ENCODE measurements at places on chromosomes 3 and 15.
A peak's percentile ranks its signal among the peaks of the same experiment; 100 is the strongest.

GRCh38 chr3:129399895-129400357 is 28.5 kb downstream of the EFCAB12 start:
- peak; percentile 45 for DNase-seq

GRCh38 chr15:36484038-36484778 is 95.2 kb upstream of the CDIN1 start:
- peak; percentile 48 for DNase-seq

GRCh38 chr3:157075693-157076420 is 84.1 kb downstream of the CCNL1 start:
- no peak for DNase-seq

- no peak for DNase-seq
These were observed 148.3 kb downstream of the MBNL1 start for GRCh38 chr3:152416808-152417580.

GRCh38 chr15:70268698-70269251 is 171.1 kb upstream of the TLE3 start:
- DNase-seq = no peak

DNA sequence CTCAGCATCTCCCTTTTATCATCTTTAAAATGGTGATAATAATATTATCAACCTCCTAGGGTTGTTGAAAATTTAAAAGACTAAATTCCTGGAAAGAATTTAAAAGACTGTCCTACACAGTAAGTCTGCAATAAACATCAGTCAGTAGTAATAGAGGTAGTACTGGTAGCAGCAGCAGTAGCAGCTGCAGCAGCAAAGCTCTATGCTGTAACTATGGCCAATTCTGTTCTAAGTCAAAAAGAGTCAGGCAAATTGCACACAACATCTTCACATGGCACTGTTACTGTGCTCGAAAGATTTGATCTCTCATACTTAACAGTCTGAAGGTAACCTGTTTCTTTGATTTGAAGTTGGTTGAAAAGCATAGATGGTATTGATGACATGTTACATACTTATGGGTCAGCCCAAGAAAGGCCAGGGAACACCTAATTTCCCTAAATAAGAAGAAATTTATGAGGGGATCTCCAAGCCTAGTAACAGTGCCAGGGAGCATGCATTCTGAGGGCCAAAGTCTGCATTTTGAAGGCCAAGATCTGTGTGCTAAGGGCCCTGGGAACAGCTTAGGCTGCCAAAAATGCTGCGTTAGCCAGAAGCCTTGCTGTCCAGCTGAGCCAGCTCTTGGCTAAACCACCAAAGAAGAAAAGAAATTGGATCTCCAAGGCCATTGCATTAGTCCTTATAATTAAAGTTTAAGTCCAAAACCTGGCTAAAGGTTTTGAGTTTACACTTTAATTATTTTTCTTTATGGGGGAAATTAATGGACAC is 68.2 kb downstream of the SIDT1 start:
- DNase-seq = no peak

DNA sequence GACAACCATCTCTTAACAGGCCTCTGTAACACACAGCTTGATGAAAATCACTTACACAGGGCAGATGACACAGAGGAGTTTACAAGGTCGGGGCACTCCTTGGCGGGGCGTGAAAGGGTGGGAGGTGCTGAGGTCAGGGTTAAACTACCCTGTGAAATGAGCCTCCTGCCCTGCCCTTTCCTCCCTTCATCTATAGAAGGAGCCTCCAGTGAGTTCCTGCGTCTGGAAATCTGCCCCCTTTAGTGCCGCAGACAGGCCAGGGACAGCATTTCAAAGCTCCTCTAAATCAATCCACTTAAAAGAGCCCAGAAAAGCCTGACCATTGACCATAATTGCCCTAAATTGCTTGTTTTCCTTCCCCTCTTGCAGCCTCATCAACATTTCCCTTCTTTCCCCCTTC is 1.9 kb downstream of the ROBO1 start:
- DNase-seq = no peak

DNA sequence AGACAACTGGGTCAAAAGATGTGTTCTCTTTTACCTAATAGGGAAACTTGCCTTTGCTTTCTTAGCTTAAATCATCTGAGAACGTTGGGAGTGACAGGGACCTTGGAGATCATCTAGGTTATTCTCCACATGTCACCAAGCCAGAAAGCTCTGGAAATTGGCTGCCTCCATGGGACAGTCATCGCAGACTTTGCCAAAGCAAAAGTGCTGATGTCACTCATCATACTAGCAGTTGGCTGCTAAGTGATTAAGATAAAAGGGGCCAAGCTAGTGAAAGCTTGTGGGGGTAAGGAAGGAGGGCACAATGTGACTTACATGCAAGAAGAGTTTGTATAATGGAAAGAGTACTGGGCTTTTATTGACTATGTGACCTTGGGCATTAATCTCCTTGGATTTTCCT is 198.0 kb upstream of the PFN2 start:
- no peak for DNase-seq

- DNase-seq = no peak
These were observed at the start of gene ZMYND10 for GRCh38 chr3:50345586-50346234. TSS of gene ZMYND10 (minus strand) at chr3:50345732. CDS start at chr3:50345579, 153 bp downstream.

DNA sequence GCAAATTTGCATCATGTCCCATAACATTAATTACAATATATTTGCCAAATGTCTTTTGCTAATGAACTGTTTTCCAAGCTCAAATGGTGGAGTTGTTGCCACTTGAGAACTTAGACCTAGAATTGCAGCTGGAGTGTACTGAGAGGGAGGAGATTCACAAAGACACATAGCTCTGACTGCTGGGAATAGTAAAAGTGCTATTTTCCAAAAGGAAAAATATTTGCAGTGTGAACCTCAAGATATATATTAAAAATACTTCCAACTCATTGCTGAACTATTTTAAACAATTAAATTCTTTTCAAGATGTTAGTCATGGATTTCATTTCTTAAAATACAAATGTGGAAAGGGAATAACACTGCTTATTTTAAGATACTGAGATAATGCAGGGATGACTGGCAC is 666.8 kb upstream of the ARPP21 start:
- DNase-seq = no peak

DNA sequence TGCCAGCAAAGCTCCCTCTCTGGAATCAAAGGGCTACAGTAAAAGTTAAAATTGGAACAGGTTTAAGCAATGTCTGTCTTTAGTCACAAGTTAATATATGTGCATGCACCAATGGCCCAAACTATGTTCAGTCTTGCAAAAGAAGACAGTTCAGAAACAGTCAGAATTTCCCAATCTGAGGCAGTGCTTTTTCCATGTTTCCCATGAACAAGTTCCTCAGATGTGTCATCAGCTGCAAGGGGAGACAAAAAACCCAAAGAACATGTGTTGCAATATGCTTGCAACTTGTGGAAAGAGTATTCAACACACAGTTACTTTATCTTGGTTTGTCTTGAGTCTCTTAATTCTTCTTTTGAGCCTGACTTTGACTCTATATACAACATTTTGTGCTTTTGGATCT is 148.4 kb downstream of the USP13 start:
- DNase-seq = peak; percentile 91

DNA sequence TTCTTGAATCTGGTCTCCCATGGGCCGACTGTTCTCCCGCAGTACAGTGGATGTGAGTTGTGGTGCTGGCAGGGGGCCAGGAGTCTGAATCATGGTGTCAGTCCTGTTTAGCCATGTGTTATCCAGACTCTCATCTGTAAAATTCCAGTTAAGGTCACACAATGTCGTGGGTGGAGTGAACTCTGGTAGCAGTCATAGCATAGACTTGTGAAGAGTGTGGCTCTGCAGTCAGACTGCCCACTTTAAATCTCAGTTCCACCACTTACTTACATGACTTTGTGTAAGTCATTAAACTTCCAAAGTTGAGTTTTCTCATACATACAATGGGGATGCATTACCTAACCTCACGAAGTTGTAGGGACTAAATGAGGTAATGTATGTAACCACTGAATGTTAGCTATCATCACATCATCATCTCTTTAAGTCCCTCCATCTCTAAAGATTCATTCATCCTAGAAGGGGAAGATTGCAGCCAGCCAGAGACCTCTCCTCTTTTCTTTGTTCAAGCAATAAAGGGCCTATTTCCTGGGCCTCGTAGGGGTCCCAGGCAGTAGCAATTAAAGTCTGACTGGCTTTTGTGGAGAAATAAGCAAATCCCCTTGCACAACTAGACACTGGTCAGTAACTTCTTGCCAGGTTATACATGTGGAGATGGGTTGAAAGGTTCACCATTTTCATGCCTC is 93.9 kb downstream of the PCCB start:
- peak; percentile 95 for DNase-seq

GRCh38 chr15:90221246-90221900 is 12.4 kb downstream of the CIB1 start:
- peak; percentile 81 for DNase-seq

- DNase-seq = peak; percentile 24
These were observed 32.7 kb downstream of the EFHB start for GRCh38 chr3:19901337-19901736.

DNA sequence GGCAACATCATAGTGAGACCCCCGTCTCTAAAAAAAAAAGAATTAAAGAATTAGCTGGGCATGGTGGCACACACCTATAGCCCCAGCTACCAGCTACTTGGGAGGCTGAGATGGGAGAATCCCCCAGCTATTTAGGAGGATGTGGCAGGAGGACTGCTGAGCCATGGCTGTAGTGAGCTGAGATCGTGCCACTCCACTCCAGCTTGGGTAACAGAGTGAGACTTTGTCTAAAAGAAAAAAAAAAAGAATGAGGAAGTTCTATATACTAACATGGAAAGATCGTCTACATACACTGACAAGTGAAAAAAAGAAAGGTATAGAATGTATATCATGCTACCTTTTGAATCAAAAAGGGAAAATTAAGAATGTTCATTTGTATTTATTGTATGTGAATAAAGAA is 83.9 kb upstream of the CDAN1 start:
- DNase-seq = no peak

- DNase-seq = no peak
These were observed 299.1 kb upstream of the MCTP2 start for GRCh38 chr15:93932164-93932776.

- peak; percentile 75 for DNase-seq
These were observed 308.0 kb upstream of the THBS1 start for GRCh38 chr15:39272901-39273300.

DNA sequence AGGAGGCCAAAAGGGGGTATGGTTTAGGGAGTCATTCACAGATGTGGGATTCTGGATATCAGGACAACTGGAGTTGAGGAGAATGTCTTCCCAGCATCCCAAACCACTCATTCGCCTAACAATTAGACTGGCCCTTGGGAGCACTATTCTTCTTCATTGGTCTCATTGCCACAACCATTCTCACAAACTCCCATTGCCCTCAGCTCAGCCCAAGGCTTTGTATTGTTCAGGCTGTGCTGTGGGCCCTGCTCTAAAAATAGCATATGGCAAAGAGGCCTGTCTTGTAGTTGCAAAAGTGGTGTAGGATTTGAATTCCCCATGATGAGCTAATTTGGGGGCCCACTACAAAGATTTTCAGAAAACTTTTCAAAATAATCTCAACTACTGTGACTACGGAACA is 6.3 kb upstream of the ADAMTS9 start:
- no peak for DNase-seq

DNA sequence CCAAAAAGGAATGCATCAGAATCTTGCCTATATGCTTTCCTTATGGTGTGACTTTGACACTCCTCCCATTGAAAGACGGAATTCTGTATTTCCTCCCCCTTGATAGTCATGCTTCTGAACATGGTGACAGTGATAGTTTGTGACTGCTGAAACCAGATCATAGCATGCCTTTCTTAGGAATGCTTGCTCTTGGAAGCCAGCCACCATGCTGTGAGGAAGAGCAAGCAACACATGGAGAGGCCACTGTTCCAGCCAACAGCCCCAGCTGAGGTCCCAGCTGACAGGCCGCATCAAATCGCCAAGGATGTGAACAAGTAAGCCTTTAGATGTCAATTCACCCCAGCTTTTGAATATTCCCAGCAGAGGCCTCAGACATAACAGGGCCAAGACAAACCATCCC is 100.1 kb downstream of the IGF2BP2 start:
- DNase-seq = peak; percentile 63

DNA sequence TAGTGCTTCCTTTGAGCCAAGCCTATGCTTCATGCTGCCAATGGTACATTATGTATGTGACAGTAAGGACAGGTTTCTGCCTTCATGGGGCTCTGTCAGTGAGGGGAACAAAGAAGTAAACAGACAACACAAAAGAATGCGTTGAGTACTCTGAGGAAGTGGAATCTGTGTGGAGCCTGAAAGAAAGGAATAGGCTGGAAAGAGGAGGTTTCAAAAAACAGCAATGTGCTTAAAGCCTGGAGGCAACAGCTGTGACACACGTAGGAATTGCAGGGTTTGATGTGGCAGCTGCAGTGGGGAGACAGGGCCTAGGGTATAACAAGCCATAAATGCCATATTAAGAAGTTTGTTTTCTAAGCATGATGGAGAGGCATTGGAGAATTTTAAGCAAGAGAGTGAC is 316.7 kb downstream of the CLSTN2 start:
- peak; percentile 8 for DNase-seq

DNA sequence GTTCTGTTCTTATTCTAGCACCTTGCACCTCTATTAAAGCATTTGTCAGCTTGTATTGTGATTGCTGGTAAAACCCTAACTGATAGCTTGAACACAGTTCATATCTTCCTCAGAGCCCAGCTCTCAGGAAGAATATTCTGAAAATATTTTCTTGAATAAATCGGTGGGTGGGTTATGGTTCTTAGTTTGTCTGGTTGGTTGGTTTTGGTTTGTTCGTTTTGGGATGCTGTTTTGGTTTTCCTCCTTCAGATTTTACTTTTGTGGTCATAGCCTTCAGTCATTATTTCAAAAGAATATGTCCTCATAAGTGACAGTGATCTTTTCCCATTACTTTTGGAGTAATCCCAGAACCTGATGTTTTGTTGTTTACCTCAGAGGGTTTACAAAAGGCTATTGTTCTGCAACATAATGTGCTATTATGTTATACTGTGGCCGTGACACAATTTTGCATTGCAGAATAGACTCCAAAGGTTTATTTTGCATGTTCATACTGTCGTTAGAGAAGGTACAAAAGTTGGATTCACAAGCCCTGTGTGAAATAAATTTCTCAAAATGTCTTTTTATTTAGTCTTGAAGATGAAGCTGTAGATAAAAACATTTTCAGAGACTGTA is 2.7 kb upstream of the TMEM87A start:
- DNase-seq = no peak

- DNase-seq = peak; percentile 9
These were observed at the start of gene SPTSSB for GRCh38 chr3:161371441-161372320. TSS of gene SPTSSB (minus strand) at chr3:161371517. CDS start at chr3:161346323, 25,194 bp downstream.

DNA sequence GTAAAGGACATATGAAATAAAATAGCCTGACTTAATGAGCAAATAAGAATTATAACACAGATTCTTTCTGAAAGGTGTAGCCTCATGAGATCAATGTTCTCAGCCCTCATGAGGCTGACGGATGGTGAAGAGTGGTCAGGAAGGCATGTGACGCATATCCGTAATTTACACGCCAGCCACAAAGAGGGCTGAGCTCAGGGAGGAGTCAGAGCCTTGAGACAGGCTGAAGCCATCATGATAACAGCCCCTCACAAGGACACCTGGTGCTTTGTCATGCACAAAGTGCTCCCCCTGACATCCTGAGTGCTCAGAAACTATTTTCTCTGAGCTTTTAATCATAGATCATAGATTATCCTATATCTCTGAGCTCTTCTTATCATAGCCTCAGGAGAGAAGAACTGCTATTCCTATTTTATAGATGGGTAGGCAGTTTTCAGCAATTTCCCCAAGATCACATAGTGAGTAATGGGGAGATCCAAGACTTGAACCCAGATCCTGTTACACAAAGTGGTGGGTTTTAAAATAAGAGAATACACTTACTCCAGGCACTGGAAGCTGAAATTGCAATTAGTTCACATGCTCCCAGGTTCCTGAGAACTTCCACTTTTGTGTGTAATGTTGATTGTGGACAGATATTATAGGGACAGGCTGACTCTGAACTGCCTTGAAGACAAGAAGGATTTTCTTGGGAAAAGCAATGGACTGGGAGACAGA is 267.1 kb downstream of the RPLP1 start:
- DNase-seq = no peak

- no peak for DNase-seq
These were observed 26.9 kb downstream of the FAM240A start for GRCh38 chr3:46639221-46639620.
